ENCODE measurements at places on chromosomes 3 and 15.

GRCh38 chr3:25846282-25846681 lies 56.4 kb downstream of the OXSM start:
- no peak for DNase-seq

- no peak for DNase-seq
Measured at GRCh38 chr15:33467816-33468163, 157.0 kb downstream of the RYR3 start.

GRCh38 chr15:69224383-69224782 lies 63.9 kb downstream of the GLCE start:
- DNase-seq = no peak

DNA sequence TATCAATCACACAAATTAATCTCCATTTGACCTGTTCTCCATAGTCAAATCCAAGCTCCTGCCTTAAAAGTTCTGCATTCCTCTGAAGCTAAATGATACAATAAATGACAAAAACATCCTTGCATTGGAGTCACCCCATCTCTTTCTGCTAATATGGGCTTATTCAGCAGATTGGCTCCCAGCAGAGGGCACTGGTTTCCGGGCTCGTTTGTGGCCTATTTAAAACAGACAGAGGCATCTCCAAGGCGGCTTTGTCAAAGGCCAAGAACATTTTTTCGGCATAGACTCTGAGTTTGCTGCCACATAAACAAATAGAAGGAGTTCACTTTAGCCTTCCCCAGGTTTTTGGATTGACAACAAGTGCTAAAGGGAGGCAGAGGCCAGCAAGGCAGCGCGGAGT lies 204.4 kb upstream of the RASGRP1 start:
- no peak for DNase-seq

GRCh38 chr3:23508464-23508863 lies 297.3 kb upstream of the UBE2E1 start:
- DNase-seq = no peak

GRCh38 chr3:45929042-45929679 lies 14.1 kb upstream of the CXCR6 start:
- DNase-seq = peak; percentile 64

DNA sequence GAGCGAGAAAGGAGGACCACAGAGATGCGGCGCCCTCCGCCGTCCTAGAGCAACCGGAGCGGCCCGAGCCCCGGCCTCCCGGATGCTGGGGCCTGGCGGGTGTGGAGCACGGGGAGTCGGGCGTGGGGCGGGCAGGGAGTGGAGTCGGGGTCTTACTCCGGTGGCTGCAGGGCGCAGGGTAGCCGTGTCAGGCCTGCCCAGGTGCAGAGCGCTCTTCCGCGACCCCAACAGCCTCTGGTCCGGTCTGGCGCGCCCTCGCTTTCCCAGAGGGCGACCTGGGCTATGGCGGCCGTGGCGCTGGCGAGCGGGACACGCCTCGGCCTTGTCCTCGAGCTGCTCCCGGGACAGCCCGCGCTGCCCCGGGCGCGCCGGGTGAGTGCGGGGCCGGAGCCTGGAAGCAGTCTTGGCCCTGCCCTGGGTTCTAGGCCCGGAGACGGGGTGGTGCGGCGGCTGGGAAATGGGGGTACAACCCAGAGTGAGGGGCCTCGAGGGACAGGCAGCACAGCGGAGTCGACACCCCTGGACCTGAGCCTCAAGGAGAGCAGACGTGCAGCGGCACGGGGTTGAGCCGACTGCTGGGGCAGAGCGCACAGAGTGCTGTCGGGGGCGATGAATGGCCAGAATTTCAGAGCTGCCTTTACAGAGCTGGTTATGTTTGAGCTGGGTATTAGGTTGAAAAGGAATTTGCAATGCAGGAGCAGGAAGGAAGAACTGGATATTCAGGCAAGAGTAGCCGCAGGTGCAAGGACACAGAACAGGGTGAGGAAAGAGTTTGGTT lies at the start of gene ZNF662:
Gene ZNF662 (plus strand): TSS at position 73 of the 778 bp plus-strand sequence. CDS start 1,973 bp downstream, outside the sequence.
- no peak for DNase-seq

DNA sequence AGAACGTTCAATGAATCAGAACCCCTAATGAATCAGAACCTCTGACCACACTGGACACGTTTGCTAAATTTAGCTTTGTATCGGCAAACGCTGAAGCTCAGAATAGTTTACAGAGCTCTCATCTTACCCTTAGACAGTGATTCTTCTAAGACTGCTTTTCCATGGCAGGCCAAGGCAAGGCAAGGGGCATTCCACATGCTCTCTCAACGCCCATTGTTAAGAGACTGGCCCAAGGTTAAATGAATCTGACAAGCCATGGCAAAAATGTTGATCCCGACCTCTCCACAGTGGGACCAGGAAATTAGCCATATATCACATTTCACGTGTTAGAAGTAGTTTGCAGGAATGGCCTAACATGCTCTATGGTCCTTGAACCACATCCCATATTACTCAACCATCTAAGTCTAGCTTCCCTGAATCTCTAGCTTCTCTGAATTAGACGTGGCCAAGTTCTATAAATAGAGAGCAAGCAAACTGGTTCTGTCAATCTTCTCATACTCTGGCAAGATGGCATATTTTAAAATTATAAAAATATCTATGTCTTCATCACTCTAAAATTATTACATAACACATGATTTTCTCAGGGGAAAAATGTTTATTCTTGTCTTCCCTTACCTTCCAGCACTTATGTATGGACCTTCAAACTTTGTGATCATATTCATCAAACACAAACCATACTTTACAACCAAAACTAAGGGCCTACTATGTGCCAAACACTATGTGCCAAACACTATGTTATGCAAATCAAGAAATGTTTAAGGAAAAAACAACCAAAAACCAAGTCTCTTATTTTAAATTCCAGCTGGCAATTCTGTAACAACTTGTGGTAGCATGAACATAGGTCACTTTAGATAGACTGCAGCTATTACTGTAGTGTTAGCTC lies 54.3 kb downstream of the AAGAB start:
- DNase-seq = no peak

DNA sequence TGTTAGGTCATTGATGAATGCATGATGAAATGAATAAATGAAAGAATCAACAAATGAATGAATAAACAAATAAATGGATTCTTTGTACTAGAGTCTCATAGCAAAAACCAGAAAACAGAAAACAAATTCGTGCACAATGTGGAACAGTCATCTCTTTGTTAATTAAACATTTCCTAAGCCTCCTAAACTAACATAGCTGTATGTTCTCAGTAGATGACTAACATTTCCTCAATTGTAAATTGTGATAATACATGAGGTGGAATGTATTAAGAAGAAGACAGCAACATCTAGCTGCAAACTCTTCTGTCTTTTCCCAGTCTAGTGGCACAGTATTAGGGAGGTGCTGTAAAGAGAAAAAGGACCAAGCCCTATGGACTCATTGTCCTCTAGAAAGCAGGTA lies 1021.0 kb downstream of the MCTP2 start:
- no peak for DNase-seq

GRCh38 chr3:29333576-29333975 lies 52.7 kb downstream of the RBMS3 start:
- no peak for DNase-seq

DNA sequence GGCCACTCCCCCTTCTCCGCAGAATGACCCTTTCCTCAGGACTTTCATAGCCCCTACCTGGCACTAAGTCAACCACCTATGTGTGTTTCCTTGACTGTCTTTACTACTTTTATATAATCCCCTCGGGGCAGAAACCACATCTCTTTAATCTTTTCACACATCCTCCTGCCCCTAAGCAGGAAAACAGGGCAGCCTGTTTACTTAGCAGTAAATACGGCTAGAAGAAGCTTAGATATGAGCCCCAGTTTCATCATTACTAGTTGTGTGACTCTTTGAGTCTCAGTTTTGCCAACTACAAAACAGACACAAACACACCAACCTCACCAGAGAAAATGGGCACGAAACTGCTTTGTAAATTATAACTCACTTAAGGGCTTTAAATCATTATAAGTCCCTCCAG lies 98.3 kb downstream of the CYP19A1 start:
- no peak for DNase-seq

- DNase-seq = no peak
Measured at GRCh38 chr3:110293660-110294059, 778.0 kb upstream of the NECTIN3 start.

DNA sequence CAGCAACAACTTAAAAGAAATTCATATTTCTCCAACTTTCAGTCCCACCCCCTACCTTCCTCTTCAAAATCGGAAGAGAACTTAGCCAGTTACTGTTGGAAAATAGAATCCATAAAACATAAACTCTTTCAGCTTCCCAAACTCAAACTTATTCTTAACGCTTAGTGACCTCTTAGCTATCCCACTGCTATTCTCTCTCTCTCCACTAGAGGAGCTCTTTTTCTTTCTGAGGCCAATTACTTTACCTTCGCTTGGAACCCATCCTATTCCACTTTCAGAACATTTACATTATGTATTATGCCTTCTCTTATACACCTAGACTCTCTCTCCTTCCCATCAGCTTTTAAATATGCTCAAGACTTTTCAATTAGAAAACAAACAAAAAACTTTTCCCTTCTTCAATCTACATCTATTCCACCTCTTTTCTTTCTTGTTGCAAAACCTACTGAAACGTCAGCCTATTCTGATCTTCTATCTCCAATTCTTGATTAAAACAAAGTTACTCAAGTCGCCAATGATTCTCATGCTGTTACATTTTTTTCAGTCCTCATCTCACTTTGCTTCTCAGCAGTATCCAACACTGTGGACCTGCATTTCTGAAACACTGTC lies 13.4 kb upstream of the GHSR start:
- no peak for DNase-seq

GRCh38 chr3:41507336-41508062 lies 308.2 kb downstream of the CTNNB1 start:
- DNase-seq = no peak
